ENCODE measurements at places on chromosomes 6 and 20.

DNA sequence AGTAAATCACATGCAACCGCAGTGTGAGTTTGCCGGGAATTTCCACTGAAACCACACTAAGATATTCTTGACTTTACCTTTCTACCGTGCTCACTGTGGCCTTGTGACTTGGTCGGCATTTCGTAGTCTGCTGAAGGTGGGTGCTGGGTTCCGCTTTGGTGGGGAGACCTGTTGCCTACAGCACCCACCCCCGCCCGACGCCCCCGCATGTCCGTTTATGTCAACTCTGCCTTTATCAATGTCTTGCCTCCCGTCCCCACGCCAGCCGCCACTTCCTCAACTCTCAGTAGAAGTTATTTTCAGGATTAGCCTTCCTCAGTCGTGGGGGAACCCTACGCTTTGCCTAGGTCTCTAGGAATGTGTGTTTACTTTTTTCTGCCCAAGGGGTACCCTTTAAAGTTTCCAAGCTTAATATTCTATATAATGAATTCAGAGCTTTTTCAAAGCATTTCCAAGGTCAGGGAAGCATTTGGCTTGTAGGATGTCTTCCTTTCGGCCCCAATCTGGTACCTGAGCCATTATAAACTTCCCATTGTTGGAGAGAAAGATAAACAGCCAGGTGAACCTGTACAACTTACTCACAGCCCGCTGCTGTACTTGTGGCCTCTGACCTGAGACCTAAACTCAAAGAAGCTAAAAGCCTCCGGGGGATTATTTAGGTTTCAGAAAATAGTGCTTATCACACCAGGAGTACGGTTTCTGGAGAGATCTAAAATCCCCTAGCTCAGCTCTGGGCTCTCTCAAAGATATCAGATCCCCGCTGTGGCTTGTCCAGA is 54.2 kb downstream of the TBC1D7 start:
- DNase-seq = no peak

GRCh38 chr6:142376800-142377496 is 75.1 kb downstream of the ADGRG6 start:
- DNase-seq = peak; percentile 84

DNA sequence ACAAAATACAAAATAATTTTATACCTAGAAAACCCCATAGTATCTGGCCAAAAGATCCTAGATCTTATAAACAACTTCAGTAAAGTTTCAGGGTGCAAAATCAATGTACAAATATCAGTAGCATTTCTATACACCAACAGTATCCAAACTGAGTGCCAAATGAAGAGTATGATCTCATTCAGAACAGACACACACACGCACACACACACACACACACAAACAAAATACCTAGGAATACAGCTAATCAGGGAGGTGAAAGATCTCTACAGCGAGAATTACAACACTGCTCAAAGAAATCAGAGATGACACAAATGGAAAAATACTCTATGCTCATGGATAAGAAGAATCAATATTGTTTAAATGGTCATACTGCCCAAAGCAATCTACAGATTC is 49.2 kb downstream of the TOMM6 start:
- DNase-seq = peak; percentile 39

- no peak for DNase-seq
Measured at GRCh38 chr6:115612796-115613479, 447.8 kb downstream of the FRK start.

DNA sequence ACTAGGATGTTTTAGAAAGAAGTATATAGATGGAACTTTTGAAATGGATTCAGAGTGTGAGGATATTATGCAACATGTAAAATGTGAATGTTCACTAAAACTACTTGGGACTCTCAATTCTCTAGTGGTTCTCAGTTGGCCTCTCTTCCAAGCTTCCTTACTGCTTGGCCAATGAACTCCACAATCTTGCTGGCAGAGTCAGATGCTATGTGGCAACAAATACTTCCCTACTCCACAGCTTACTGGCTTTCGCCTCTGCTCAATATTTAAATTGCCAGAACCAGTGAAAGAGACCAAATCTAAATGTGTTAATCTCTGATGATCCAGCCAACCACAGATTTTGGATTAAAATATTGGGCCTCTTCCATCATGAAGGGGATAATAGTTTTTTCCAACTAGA is 138.4 kb downstream of the HTR1B start:
- no peak for DNase-seq

- DNase-seq = no peak
Measured at GRCh38 chr20:47243532-47244305, 112.8 kb downstream of the ZMYND8 start.

- no peak for DNase-seq
Measured at GRCh38 chr6:116323863-116324262, 44.1 kb upstream of the TSPYL1 start.

DNA sequence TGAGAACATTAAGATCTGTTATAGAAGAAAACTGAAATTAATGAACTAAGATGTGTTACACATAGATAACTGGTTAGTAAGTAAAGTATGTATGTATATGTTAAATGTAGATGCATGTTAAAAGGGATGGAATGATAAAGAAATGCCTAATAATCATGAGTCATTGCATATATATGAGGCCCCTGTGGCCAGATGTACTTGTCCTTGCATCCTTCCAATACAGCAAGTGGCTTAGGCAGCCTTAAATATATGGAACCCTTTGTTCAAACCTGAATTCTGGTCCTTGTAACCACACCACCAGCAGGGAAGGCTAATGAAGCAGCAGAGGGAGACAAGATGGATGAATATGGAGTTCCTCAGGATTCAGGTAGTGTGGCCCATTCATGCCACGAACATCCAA is 9.8 kb upstream of the AKAP7 start:
- DNase-seq = no peak

GRCh38 chr6:118632359-118632758 is 19.0 kb downstream of the CEP85L start:
- DNase-seq = peak; percentile 79

DNA sequence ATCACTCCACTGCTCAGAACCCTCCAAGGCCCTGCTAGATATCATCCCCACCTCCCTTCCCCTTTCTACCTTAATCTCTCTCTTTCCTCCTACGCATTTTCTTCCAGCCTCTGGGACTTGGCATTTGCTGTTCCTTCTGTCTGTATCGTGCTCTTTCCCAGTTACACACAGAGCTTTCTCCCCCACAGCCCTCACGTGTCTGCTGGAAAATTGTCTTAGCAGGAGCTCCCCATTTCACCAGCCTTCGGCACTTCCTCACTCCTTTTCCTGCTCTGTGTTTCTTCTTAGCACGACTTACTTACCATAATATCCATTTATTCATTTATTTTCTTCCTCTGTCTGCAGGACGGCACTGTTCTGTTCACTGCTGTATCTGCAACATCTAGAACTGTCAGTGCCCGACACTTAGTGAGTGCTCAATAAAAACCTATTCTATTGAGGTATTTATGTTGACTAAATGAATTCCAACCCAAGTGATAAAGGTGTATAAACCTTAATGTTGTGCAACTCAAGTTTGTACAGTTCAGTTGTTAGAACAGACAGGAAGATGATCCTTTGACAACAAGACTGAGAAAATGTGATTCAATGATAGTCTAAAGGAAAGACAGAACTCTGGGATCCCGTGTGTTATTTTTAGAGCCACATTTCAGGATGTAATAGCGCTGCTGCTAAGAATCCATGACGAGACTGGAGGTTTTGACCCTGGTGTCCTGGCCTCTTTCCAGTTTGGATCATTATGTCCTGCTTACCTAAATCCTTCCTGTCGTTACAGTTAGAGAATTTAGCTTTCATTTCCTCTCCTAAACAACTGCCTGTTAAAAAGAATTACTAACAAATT is 170.1 kb upstream of the LAMP5 start:
- no peak for DNase-seq

- DNase-seq = no peak
Measured at GRCh38 chr20:43465625-43465943, 7.9 kb downstream of the SRSF6 start.

DNA sequence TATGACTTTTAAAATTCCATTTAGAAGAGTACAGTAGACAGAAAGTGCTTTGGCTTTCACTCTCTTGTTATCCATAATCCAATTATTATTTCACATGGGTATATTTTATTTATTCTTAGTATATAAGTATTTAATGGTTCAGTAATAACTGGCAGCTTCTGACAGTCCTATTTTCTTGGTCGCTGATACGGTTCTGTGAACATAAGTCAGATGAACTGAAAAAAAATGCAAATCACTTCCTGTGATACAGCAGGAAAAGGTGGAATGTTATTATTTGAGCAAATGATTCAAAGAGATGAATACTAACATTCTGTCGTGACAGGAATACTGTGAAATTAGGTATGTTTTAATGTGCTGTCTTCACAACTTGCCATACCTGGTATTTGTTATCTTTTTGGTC is 132.3 kb downstream of the ARHGAP18 start:
- no peak for DNase-seq

DNA sequence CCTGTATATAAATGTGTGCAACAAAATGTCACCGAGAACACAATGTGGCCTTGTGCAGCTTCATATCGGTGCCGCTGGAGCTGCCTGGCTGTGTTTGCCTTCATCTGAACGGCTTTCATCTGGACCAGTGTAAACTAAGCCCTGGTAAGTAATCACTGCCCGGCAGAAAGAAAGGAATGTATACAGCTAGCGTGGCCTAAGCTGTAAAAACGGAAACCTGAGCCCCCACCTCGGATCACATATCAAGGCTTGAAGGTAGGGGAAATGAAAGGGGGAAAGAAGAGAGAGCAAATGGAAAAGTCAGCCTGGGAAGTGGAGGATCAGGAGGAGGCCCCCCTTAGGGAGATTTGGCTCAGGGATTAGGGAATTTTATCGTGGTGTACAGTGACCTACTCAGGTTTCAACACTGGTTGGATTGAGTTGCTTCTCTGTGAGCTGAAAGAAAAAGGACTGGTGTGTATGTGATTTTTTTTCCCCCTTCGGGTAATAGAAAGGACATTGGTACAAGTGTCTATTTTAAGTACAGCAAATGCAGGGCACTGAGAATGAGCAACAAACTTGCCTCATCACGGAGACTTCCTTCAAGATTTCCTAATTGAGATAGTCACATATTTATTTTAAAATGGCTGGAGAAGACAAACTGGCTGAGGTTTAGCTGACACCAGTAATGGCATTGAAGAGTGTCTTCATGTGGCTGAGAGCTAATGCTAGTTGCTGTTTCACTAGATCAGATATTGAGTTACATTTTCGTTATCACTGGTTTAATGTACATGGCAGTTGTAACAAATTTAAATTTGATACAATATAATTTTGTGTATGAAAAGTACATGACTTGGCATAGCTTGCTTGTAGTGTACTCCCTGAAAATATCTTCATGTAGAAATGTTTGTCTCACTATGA is 3.5 kb downstream of the SOBP start:
- no peak for DNase-seq

DNA sequence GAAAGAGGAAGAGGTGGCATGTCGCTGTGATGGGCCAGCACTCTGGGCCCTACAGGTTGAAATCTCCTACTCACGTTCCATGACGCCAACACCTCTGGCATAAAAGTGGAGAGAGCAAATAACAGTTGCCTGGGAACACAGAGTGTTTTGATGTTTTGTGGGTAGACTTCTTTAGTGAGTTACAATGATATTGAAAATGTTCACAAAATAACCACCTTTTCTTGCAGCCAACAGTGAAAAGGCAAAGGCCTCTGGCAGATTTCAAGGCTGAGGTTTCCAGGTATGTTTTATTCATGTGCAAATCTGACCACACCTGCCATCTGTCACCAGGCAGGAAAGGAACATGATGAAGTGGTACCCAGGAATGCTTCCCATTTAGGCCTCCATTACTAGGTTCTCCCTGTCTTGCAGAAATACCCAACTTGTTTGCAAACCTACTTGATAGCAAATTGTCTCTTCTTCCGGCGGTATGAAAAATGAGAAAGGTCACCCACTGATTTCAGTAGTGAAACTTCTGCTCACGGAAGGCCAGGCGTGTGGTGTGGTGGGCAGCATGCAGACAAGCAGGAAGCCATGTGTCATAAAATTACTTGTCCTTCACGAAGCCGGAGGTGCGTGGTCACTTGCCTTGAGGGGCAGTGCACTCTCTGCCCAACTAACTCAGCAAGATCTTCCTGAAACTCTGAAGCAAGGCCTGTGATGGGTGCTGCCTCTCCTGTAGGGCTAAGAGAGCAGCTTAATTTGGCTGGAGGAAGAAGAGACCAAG is 299.1 kb upstream of the PRDM1 start:
- DNase-seq = no peak

DNA sequence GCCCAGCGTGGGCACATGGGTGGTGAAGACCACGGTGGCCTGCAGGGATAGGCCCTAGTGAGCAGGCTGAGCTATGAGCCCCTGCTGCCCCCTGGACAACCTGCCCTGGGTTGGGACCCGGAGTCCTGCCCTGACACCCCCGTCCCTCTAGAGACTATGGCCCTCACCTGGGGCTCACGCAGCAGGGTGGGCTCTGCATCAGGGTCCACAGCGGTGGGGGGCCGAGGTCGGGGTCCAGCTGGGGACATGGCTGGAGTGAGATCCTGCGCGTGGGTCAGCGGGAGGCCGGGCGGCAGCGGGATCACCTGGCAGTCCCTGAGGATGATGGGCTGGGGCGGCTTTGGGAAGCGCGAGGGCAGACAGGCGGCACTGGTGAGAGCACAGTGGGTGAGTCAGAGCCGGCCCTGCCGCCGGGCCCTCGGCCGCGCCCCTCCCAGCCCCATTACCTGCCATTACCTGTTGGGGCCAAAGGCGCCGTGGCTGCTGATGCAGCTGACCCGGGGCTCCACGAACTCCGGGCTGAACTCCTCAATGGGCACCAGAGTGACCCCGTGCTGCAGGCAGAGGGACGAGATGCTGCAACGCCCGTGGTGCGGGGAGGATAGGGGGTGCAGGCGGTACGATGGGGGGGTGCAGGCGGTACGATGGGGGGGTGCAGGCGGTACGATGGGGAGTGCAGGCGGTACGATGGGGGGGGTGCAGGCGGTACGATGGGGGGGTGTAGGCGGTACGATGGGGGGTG is 27.9 kb downstream of the ADRM1 start:
- DNase-seq = no peak

DNA sequence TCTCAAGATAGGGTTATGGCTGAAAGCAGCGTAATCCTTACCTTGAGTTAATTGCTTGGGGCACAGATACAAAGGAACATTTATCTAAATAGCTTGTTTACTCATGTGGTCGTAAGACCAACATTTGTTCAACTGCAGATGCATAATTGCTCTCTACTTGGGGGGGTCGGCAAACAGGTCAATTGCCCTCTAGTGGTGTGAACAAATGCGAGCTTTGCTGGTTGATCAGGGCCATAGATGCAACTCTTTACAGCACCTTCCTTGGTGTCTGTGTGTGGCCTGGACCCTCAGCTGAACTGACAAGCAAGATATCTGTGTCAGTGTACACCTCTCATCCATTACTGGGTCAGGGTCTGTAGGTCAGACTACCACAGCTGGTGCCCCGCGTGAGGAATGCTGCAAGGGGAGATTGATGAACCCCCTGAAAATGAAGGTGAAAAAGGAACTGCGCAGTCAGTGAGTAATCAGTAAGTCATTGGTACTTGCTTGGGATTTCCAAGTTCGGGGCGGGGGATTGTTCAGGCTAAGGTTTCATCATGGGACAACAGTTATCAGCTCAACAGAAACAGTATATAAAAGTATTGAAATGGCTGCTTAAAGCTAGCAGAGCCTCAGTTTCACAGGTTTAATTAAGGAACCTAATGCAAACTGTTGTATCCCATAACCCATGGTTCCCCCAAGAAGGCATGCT is 24.0 kb downstream of the HLA-DPA1 start:
- no peak for DNase-seq

Data from mammary epithelial cell (primary cell).